Glomerular endothelial cell (primary cell): ENCODE measurements at places on chromosomes 4 and X.

GRCh38 chr4:142585411-142585810 lies 260.7 kb downstream of the INPP4B start:
- no peak for DNase-seq

DNA sequence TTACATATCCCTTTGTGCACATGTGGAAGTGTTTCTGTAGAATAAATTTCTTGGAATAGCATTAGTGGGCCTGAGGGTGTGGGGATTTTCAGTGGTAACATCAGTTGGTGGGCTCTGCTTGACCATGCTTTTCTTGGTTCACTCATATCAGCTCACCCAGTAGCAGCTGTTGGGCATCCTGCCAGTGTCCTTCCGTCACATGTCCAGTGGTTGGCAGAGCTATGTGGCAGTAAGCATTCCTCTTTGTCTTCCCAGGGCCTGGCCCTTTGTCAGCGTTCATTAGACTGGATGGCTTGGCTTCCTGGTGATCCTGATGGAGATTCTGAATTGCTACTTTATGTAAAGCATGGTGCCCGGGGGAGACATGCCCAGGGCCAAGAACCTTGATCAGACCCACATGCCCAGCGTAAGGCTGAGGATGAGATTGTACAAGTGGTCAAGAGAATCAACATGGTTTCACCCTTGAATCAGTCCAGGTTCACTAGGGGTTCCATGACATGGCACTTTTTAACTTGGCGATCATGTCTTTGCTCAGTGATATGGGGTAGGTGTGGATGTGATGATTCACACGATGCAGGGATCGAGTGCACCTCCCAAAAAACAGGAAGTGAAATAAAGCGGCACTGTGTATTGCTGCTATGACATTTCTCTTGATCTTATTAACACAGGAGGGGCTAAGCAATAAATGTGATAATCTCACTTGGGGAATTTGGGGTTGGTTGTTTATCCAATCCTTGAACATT lies 72.1 kb upstream of the IGFBP7 start:
- no peak for DNase-seq

DNA sequence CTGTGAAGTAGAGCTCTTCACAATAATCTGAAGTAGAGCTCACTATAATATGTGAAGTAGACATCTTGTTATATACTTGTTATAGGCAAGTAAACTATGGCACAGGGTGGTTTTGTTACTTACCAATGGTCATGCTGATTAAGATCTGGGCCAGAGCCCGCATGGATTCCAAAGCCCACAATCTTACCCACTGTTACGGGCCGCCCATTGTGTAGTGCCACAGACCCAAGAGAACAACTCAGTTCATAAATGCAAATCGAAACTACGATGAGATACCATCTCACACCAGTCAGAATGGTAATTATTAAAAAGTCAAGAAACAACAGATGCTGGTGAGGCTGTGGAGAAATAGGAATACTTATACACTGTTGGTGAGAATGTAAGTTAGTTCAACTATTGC lies 46.9 kb upstream of the CT47C1 start:
- DNase-seq: no peak

GRCh38 chrX:38768079-38768478 lies 33.2 kb upstream of the MID1IP1 start:
- DNase-seq: no peak

DNA sequence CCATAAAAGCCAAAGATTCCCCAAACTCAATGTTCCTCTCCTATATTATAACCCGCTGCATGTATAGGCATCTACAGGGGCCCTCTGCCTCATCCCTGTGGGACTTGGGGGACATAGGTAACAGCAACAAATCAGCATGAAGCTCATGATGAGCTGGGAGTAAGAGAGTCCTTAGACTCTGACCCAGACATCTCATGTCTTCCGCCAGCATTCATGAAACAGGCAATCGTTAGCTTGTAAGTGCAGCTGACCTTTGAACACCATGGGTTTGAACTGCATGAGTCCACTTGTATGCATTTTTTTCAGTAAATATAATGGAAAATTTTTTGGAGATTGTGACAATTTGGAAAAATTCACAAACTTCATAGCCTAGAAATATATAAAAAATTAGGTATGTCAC lies 10.4 kb upstream of the SCOC start:
- no peak for DNase-seq

- DNase-seq: no peak
Observed at GRCh38 chr4:35697210-35697736, 547.0 kb downstream of the ARAP2 start.

DNA sequence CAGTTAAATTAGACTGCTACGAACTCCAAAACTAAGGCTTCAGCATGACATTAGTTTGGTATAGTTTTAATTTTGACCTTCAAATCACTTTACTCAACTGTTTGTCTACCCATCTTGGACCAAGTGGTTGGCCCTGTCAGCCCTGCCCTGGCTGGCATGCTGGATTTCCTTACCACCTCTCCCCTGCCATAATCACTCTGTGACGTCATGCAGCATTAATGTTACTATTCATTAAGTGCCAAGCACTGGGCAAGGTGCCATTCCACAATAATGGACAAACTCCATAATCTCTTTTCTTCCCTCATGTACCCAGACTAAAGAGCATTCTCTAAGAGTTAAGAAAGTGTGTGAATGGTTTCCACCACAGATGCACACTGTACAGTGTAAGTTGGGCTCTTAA lies 277.0 kb upstream of the INTU start:
- no peak for DNase-seq

DNA sequence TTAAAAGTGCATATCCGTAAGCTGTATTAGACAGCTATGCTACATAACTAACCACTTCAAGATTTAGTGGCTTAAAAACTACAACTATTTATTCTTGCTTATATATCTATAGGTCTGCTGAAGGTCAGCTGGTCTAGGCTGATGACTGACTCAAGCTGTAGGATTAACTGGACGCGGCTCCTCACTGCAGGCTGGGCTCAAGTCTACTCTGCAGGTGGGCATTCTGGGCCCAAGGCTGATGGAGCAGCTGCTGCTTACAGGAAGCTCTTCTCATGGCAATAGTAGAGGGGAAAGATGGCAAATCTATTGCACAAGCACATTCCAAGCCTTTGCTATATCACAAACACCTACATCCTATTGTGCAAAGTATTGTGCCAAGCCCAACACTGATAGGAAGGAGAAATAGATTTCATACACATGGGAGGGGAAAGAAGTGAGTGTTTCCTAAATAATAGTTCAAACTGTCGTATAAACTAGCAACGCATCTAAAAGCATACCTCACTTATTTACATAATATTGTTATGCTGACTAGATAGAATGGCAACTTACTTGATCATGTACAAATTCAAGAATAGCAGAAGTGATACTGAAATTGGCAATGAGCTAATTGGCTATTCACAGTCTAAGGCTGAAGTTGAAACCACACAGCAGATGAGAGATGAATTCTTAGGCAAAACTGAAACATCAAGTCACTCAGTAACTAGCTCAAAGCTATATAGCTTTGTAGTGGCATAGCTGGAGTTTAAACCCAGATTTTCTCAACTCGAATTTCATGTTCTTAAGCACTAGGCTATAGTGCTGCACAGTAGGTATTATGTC lies 263.8 kb downstream of the NKX6-1 start:
- no peak for DNase-seq

GRCh38 chr4:128355305-128355704 lies 67.7 kb upstream of the PGRMC2 start:
- DNase-seq: no peak

DNA sequence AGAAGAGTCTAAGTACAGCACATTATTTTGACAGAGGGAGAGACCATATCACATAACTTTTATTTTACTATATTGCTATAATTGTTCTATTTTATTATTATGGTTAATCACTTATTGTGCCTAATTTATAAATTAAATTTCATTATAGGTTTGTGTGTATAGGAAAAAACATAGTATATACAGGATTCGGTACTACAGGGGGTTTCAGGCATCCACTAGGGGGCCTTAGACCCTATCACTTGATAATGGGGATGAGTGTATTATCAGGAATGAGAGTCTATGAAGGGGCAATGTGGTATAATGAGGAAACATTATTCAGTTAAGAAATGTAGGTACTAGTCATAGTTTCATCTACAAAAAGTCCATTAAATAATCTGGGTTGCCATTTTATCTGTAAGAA lies 833.1 kb downstream of the C4orf33 start:
- no peak for DNase-seq

DNA sequence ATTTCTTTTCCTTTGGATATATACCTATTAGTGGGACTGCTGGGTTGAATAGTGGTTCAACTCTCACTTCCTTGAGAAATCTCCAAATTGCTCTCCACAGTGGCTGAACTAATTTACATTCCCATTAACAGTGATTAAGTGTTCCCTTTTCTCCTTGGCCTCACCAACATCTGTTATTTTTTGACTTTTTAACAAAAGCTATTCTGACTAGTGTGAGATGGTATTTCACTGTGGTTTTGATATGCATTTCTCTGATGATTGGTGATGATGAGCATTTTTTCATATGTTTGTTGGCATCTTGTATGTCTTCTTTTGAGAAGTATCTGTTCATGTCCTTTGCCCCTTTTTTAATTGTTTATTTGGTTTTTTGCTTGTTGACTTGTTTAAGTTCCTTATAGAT lies 413.0 kb downstream of the MAPK10 start:
- DNase-seq: no peak

- DNase-seq: no peak
Observed at GRCh38 chrX:65647801-65648200, 19.7 kb upstream of the MSN start.

GRCh38 chr4:96558466-96558865 lies 718.6 kb downstream of the PDHA2 start:
- no peak for DNase-seq

DNA sequence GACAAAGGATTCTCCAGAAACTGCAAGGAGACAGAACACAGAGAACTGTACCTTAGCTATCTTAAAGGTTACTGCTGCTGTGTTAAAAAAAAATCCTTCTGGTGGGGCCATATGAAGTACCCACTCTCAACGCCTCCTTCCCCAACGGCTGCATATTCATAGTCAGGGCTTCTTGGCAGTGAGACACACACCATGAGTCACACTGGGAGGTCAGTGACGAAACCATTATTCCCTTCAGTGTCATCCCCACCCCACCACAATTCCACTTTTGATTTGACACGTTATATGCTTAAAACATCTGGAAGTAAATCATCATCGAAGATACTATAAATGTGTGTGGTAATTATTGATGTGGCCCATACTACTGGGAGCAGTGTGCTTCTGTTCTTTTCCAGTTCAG lies 271.5 kb downstream of the LDB2 start:
- DNase-seq: peak; percentile 44

DNA sequence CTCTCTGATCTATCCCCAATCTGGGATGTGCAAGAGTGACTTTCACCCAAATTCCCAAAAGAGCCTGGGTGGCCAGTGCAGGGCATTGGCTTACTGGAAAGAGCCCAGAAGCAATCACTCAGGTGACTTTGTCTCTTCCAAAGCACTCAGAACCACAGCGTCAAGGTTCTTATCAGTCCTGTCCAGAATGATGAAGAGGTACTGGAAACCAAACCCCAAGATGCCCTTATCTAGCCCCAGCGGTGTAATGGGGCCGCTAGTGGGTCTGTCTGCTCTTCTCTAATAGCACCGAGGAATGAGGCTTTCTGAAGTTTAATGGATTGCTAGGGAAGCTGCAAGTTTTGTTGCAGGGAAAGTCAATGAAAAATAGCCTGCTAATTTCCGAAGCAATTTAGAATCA lies 21.6 kb downstream of the CLNK start:
- DNase-seq: no peak

DNA sequence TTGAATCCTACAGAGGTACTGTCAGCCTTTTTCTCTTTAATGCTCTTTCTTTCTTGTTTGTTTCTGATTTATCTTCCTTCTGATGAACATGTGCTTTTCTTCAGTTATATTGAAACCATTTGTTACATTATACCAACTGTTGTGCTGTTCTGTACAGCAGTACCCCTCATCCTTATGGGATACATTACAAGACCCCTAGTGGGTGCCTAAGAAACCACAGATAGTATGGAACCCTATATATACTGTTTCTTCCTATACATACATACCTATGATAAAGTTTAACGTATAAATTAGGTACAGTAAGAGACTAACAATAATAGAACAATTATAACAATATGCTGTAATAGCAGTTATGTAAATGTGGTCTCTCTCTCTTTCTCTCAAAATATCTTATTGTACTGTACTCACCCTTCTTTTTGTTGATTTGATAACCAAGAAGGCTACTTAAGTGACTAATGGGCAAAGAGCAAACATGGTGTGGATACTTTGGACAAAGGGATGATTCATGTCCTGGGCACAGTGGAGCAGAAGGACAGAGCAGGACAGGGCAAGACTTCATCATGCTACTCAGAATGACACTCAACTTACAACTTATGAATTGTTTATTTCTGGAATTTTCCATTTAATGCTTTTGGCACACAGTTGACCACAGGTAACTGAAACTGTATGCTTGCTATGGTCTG lies 10.7 kb upstream of the YIPF7 start:
- no peak for DNase-seq

GRCh38 chr4:169420291-169420690 lies 149.5 kb upstream of the SH3RF1 start:
- DNase-seq: no peak

DNA sequence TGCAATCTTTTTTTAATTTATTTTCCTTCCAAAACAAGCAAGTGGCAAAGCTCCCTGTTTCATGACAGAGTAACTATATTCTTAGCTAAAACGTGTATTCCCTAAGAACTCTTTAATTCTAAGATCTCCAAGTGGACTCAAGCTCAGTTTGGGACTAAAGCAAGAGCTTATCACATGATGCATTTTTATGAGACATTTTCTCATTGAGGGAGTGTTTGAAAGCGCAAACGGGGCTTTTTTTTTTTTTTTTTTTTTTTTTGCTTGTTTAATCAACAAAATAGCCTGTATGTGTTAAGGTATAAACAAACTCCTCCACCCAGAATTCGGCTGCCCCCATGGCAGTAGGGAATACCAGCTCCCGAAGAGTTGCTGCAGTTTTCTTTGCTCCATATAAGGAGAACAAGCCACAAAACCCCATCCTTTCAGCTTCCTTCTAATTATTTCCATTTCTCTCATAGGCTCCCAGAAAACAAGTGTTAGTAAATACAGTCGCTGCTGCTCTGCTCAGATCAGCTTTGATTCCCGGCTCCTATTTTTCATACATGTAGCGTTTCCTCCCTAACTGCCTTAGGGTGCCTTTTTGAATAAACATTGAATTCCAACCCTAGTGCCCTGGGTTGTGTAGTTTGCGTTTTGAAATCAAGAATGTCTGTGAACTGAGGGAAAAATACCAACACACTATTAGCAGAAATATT lies 669 bp upstream of the PPARGC1A start:
- DNase-seq: no peak
